ENCODE measurements at places on chromosomes 16 and 17.

- DNase-seq = no peak
Observed at GRCh38 chr16:80167657-80168390, 373.0 kb upstream of the DYNLRB2 start.

GRCh38 chr17:41433586-41433985, 7.2 kb downstream of the KRT38 start:
- no peak for DNase-seq

DNA sequence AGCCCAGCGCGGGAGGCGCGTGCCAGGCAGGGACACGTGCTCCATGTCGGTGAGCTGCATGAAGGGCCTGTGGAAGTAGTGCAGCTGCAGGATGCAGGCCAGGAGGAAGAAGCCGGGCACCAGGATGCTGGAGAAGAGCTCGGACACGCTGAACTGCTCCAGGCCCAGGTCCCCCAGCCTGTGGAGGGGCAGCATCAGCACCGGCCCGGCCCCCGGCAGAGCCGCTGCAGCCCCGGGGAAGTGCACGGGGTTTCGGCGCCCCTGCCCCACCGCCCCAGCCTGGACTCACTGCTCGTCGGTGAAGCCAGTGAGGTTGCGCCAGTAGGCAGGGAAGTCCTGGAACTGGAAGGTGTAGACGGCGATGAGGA, 28.0 kb downstream of the CTU2 start:
- no peak for DNase-seq

DNA sequence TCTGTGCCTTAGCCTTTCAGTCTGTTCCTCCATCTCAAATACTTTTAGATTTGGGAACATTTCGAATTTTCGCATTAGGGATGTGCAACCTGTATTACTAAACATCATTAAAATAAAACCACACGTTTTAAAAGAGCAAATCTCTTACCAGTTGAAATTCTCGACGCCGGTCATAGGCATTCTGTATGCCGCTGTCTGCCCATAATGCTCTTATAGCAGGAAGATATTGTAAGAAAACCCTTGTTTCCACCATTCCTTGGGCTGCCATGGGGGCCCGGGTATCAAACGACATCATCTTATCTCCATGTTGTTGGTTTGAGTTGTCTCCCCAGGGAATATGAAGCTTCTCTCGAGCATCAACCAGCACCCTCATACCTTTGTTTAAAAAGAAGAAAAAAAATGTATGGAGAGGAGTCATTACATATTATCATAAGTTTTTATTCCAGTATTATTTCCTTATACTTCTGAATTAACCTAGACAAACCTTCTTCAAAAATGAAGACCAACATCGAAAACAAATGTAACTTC, 3.1 kb downstream of the GNA13 start:
- DNase-seq = no peak

DNA sequence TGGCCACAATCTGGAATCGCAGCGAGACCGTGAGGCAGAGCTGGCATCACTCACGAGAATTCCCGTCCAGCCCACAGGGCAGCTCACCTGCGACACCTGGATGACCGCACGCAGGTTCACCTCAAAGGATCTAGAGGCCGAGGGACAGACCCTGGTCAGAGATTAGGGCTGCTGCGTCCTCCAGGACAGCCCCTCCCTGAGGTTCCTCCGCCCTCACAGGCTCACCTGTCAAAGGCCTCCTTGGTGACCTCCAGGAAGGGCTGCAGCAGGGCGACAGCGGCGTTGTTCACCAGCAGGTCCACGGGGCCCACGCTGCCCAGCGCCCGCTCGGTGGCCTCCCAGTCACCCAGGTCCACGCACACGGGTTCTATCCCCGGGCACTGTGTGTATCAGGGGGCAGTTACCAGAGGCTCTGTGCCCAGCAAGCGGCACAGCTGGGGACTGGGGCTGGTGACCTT, 834 bp downstream of the DCXR start:
- no peak for DNase-seq

DNA sequence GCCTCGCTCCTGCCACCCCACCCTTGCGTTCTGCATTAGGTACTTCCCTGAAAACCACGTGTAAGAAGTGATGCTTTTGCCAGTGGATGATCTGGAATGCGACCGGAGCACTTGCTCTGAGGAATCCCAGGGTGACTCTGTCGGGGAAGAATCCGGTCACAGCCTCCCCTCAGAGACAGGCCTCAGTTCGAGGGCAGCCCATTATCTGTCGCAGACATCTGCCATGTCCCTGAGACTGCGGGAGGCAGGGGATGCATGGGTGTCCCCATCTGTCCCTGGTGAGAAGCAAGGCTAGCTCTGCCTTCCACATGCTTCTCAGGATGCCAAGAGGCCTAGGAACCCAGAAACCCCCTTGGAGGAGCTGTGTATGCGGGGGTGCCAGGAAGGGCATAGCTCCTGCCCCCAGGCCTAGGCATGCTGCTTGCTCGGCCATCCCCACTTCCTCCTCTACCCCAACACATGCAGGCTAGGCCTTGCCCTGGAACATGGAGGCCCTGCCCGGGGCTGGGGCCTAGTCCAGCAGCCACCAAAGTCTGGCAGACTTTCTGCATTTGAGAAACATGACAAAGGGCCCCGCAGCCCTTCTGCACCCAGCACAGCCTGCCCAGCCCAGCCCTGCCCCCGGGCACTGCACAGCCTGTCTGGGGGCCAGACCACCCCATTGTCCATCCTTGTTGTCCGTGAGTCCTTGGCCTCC, 20.5 kb downstream of the MNT start:
- DNase-seq = no peak

DNA sequence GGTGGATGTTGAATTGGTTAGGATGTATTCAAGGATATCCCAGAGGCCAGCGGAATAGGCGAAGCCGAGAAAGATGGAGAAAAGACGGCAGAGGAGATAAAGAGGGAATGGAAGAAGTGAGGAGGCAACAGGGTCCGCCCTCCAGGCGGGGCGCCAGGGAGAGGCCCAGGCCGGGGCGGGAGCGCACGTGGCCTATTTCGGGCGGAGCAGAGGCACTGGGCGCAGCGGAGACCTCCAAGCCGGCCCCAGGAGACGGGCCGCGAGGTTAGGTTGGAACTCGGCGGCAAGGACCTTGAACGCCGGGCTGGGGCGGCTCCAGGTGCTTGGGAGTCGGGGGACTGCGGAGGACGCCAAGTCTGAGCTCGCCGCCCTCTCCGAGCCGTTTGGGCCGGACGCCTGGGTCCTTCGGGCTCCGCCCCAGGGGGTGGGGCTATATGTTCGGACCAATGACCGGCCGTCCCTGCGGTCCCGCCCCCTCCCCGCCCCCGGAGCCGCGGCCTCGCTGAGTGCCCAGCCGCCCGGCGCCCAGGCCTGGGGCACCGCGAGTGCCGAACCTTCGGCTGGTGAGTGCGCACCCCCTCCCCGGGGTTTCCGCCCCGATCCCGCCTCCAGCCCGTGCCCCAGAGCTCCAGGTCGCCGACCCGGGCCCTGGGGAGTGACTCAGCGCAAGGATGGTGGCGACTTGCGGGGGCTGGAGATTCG, at the start of gene ZNF771:
Gene ZNF771 (plus strand): TSS at position 505 of the 702 bp plus-strand sequence. CDS start 448 bp downstream, outside the sequence.
- peak; percentile 82 for DNase-seq

DNA sequence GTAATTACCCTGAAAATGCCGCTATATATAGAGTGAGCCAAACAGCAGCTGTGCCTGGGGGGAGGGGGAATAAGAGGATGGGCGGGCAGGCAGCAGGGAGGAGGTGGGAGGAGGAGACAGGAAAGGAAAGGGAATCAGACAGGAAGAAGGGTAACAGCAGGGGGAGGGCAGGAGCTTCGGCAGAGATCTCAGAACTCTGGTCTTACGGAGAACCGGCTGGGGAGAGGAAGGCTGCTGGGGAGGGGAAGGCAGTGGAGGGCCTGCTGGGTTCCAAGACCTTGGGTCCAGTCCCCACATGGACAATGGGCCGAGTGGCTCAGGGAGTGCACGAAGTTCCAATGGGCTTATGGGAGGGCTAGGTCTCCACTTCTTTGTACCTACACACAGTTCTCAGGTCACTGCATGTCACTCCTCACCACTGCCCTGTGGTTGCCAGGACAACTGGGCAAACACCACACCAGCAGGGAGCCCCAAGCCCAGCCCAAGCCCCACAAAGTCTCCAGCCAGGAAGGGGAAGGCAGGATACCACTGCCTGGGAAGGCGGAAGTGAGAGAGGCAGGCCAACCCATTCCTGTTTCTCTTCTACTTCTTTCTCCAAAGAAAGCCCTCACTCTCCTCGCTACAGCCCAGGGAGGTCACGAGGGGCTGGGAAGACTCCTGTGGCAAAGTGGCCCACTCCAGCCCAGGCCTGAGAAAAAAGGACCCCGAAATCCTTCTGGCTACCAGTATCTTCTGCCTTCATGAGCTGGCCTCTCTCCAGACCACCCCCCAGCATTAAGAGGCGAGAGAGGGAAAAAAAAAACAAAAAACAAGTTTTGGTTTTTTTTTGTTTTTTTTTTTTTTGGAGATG, 25.3 kb downstream of the G6PC3 start:
- DNase-seq = no peak

Data from CD4-positive, alpha-beta T cell treated with Interleukin-4 for 4 hours (primary cell).